ENCODE measurements at places on chromosomes 2 and 18. TPM values are rescaled to one million over a fixed set of nuclear protein-coding genes. Genes with fewer than 3 reads are reported as not detected.

The CYP20A1 gene
- 13.3 TPM for total RNA-seq

DNA sequence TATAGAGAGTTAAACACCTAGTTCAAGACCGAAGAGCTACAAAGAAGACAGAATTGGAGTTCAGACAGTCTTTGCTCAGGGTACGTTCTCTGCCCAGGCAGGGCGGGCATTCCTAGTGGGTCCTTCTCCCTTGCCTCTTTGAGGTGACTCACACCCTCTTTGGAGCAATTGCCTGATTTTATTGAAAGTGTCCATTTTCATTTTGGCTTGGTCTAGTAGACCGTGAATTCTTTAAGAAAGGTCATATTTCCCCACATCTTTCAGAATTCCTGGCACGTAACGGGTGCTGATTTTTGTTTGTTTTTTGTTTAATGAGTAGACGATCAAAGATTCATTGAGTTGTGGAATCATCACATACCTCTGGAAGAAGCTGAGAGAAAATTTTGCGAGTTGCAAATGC is 871.5 kb downstream of the RNF144A start:
- no peak for DNase-seq

DNA sequence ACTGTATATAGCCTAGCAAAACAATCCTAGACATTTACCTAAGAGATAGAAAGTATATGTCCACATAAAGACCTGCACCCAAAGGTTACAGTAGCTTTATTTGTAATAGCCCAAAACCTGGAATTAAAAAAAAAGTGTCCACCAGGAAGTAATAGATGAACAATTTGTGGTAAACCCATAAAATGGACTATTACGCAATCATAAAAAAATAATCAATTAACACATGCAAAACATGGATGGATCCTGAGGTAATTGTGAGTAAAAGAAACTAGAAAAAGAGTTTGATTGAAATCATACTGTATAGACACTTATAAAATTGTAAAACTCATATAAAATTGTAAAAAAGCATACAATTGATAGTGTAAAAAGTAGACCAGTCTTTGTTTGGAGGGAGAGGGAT is 673.0 kb upstream of the ZNF804A start:
- DNase-seq: no peak

DNA sequence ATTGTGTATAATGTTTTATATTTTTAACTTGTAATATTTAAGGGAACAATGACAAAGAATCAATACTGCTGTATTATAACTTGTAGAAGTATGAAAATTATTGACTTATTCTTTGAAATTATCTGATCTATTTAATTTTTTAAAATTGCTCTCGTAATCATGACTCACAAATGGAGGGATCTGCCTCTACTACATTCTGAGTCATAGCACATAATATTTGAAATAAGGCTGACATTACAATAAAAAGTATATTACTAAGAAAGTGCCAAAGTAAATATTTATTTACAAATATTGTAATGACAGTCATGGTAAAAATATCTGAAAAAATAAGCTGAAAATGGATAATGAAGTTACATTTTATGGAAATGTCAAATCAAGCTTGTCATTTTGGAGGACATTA is 1144.6 kb upstream of the CDH2 start:
- no peak for DNase-seq

DNA sequence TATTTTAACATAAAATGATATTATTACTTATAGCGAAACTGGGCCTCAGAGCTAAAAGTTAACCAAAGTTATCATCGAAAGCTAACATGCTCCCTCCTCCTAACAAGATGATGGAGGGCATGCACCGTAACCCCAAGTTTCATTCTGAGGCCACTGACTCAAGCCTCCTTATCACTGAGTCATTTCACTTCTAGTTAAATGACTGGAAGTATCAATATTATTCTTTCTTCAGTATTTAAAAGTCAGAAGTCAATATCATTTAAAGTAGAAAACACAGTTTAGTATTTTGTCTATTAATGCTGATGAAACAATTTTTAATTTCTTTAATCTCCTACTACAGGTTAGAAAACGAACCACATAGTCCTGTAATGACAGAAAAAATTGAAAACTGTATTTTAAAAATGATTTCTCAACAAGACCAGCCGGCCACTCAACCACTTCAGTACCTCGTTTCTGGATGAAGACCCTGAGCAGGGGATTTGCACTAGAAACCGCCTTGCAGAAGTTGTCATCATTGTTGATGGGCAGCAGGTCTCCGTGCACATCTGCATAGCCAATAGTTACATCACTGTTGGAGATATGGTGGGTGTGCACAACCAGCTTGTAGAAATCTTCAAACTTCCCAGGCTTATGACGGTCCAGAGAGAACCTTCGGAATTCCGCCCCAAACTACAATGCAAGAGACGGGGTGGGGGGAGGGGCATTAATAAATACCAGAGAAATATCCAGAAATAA is 44.9 kb downstream of the PARD6G start:
- DNase-seq: peak; percentile 16
